SJCRH30 (cell line): ENCODE measurements at places on chromosomes 11 and 22. TPM values are rescaled to one million over a fixed set of nuclear protein-coding genes. Genes with fewer than 3 reads are reported as not detected.
A peak's percentile ranks its signal among the peaks of the same experiment; 100 is the strongest.

- no peak for DNase-seq
Observed at GRCh38 chr11:33273656-33274055, 16.5 kb downstream of the HIPK3 start.

- no peak for DNase-seq
Observed at GRCh38 chr22:45510376-45511232, 7.9 kb downstream of the FBLN1 start.

- no peak for DNase-seq
Observed at GRCh38 chr11:73902303-73902702, 25.5 kb downstream of the PAAF1 start.

DNA sequence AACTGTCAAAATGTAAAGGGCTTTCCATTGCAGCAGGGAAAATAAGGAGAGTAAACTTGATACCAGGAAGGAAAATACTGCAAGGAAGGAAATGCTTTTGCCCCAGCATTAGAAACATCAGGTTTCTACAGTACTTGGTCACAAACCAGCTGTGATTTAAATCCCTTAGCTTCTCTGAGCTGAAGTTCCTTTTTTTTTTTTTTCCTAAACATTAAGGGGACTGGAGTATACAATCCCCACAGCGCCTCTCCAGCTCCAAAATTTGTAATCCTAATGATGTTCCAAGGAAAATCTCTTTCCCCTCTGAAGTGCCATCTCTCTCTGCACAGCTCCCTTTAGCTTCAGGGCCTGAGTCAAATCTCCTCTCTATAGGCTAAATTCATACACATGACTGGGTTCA lies 220.5 kb upstream of the PITPNB start:
- DNase-seq: no peak

DNA sequence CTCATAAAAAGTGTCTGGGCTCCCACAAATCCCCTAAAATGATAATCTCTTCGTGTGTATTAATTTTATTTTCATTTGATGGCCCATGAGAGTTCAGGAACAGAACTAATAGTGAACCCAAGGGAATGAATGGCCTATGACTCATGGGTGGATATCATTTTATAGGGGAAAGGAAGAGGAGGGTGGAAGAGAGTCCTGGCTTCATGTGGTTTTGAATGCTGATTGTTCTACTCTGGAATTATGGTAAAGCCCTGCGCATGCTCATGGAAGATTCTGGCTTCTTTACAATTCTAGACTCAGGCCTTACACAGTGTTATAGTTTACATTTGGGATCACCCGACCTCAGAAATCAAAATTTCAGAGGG lies 35.2 kb downstream of the MAML2 start:
- DNase-seq: peak; percentile 74

DNA sequence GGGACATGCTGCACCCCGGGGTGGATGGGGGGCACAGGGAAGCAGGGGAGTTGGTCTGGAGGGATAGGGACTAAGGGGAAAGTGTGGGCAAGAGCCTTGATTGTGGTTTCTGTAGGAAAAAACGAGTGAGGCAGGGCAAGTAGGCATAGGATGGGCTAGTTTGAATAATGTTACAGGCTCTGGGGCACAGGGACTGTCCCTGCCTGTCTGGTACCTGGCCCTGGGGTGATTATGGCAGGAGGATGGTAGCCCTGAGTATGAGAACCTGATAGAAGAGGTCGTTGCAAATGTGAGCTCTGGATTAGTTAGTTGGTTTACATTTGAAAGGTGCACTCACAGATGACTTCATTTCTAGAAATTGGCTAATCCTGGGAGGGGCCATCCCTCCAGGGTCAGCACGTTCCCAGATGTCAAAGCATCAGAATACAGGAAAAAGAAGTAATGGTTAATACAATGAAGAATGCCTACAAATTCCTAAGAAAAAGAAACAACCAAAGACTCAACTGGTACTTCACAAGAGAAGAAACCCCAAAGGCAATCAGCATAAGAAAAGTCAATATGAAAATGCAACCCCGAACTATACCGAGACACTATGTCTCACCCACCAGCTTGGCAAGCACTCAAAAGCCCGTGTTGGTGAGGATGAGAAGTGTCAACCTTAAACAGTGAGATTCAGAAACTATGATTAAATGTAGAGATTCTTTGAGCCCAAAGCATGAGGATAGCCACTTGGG lies 11.3 kb upstream of the SMIM38 start:
- no peak for DNase-seq

DNA sequence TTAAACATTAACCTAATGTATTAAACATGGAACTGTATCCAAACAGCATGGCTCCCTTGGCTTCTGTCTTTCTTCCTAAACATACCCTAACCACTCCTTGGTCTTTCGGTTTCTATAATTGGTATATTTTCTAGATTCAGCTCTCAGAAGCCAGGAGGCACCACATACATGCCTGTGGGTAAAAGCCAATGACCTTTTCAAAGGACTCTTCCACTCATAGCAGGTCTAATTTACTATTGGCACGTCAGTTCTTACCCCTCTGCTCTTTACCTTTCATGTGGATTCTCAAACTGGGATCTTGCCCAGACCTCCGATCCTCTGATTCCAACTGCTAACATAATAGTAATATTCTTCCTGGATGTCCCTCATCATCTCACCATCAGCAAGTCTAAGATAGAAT lies 835.1 kb downstream of the NTM start:
- DNase-seq: no peak

DNA sequence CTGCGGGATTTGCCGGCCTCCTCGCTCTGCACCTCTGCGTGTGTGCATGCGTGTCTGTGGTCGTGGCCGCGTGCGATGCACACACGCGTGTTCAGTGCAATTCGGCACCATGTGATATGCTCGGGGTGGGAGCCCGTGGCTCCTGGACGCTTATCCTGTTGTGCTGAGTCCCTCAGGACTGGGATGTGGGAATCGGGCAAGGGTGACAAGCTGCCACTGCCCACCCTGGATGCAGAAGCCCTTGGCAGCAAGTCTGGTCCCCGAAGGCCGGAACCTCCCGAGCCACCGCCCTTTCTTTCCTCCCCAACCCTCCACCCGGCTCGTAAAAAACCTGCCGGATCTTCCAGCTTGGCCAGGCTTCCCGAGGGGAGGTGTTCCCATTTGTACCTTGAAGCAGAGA lies 128.2 kb downstream of the PHF21B start:
- no peak for DNase-seq

- DNase-seq: no peak
Observed at GRCh38 chr11:11318961-11319360, 34.1 kb downstream of the CSNK2A3 start.

GRCh38 chr11:127506647-127507046 lies 506.1 kb upstream of the KIRREL3 start:
- DNase-seq: no peak

DNA sequence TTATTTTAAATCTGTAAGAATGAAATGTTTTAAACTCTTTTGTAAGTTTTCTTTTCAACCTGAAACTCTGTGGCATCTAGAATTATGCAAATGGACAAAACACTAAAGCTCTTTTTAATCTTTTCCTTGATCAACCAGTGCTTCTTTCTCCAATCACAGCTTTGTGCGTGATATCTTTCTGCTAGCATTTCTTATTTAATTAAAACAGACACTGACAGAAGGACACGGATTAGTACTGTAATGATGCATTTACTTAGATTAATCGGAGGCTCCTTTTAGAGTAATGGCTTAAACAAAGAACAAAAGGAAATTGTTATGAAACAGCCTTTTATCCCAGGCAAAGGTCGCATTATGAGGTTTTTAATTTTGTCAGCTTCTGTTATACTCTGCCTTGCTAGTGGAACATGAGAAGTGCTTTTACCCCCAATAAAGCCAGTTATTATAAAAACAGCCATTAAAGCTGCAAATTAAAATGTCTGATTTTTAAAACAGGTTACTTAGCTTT lies 48.5 kb upstream of the SOX6 start:
- no peak for DNase-seq

GRCh38 chr11:6328321-6328720 lies 8.0 kb upstream of the CAVIN3 start:
- DNase-seq: no peak

The C11orf52 gene
- total RNA-seq: 0.53 and 1.4 TPM in 2 replicates

The TRIM22 gene
- 0.30 and 0.65 TPM in 2 replicates for total RNA-seq

The QSER1 gene
- total RNA-seq: 47.3 and 51.9 TPM in 2 replicates

The C11orf87 gene
- not detected in 2 replicates for total RNA-seq

The MS4A3 gene
- total RNA-seq: not detected in 2 replicates

The SIPA1 gene
- 2.8 and 2.9 TPM in 2 replicates for total RNA-seq
